ENCODE measurements at places on chromosomes 7 and 10.

- DNase-seq: no peak
These were observed 36.8 kb downstream of the AFAP1L2 start for GRCh38 chr10:114367351-114368056.

DNA sequence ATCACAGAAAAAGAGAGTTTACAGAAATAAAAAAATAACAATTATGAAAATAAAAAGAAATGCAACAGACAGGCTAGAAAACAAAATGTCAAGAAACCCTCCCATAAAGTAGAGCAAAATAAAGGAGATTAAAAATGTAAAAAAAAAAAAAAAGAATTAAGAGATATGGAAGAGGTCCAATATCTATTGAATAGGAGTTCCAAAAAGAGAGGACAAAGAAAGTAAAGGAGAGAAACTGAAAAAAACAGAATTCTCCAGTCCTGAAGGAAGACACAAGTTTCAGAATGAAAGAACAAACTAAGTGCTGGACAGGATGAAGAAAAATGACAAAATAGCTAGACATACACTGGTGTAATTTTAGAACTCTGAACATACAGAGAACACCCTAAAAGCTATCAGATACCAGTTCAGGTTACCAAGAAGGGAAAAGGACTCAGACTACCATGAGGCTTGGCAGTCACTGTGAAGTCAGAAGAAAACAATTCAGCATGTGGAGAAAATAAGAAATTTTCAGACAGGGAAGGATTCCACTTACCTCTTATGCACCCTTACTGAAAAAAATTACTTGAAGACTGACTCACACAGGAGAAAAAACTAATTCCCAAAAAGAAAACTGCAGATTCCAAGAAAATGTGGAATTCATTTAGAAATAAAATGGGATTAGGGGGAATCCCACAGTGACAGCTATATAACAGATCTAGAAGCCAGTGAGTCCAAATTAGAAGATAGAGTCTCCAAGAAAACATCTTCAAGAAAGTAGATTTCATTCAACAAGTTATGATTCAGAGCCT is 40.4 kb upstream of the ABLIM1 start:
- DNase-seq: no peak

DNA sequence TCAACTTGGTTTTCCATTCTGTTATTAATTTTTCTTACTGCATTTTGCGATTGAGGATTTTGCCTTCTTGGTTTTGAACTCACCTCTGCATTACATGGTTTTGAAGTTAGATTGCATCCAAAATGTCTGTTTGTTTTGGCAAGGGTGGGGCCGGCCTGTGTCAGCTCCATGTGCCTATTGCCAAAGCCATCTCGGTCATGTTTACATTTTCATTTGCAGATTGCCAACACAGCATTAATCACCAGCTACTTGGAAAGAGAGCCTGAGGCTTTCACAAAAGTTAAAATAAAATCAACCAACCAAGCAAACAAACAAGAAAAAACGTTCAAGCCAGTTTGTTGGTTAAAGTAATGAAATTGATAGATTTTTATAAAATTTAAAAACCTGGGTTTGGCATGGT is 695.8 kb downstream of the TYW1 start:
- no peak for DNase-seq

DNA sequence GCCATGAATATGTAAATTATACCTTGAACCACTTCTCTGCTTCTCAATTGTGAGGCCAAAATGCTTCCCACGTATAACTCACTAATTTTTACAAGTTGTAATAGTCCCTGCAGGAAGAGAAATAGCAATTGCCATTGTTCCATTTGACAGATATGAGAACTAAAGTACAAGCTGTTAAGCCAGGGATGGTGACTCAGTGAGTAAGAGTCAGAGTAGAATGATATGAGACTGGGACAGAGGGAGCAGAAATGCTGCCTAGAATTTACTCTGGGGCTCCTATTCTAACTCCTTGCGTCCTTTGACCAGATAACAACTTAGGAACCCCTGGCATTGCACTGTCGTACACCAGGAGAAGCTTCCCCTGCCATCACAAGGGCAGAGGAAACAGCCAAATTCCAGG is 45.1 kb upstream of the SEPTIN7 start:
- DNase-seq: no peak

DNA sequence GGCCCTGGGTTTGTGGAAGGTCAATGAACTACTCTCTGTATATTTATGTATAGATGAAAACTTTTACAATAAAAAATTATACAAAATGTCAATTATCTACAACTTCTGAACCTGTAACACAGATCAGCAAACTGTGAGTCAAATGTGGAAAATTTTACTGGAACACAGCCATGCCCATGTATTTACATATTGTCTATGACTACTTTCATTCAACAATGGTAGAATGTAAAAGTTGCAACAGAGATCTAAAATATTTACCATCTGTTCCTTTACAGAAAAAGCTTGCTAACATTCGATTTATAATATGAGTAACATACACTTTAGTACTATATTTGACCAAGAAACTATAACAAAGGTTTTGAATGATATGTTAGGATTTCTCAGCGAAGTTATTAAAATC is 481.6 kb downstream of the PARD3 start:
- DNase-seq: no peak

- no peak for DNase-seq
These were observed 62.4 kb upstream of the MKRN1 start for GRCh38 chr7:140541513-140542227.

- DNase-seq: no peak
These were observed 1.8 kb downstream of the DDIT4 start for GRCh38 chr10:72275351-72276012.

- no peak for DNase-seq
These were observed 19.2 kb downstream of the CRPPA start for GRCh38 chr7:16402091-16402490.

GRCh38 chr10:60521974-60522405 is 132.3 kb upstream of the ANK3 start:
- DNase-seq: no peak

DNA sequence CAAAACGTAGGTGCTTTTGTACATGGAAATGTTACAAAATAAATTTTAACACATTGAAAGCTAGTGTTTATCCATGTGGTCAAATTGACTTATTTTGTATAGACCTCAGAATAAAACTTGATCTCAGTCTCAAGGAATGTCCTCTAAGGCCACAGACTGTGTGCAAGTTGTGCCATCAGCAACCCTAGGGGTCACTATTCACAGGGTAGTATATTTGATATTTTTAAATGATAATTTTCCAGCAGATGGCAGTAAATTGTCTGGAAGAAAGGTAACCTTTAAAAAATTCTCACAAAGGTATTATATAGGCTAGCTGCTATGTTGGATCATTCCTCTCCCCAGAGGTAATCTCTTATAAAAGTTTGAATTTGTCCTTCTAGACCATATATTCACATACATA is 12.9 kb upstream of the SNX10 start:
- no peak for DNase-seq

DNA sequence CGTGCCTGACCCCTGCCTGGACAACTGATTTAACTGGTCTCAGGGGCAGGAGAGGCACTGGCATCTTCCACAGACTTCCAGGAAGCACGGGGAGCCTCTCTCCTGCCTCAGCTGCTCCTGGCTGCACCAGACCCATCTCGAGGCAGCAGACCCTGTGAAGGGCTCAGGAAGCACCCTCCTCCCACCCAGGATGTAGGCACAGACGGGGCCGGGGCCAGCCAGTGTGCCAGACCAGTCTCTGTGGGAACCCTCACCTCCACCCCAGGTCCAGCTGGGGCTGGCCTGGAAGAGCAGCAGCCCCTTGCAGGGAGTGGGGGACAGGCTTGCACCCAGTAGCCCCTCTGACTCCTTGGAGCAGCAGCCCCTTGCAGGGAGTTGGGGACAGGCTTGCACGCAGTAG is 56.3 kb downstream of the RASGEF1A start:
- no peak for DNase-seq

DNA sequence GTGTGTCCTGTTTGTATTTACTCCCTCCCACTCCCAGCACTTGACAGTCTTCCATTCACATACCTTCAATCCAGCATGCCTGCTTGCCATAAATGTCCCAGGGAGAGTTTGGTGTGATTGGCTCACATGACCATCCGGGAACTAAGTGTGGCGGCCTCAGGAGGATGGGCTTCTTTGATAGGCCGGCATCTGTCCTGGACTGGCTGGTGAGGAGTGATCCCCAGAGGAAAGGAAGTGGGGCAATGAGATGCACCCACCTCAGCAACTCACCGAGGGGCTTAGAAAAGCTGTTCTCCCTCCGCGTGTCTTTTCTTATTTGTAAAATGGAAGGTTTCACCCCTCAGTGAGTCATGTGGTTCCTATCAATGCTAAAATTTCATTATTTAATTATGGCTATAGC is 14.9 kb upstream of the EBF3 start:
- no peak for DNase-seq

DNA sequence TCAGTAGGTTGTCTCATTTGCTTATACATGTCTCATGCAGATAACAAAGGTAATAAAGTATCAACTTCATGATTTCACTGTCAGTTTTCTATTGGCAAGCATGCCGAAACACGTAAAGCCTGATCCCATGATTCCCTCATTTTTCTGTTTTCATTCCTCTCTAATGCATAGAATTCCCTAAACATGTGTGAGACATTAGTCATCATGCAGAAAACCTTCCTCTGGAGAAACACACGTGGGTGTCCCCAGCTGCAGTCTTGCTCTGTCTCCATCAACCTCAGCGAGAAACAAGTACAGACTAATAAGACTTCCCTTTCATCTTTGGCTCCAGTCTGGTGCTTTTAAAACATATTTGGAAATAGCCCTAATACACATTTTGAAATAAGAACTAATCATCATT is 432.7 kb upstream of the VSTM2A start:
- DNase-seq: no peak

- no peak for DNase-seq
These were observed 40.3 kb upstream of the EFCAB10 start for GRCh38 chr7:105621617-105622016.

DNA sequence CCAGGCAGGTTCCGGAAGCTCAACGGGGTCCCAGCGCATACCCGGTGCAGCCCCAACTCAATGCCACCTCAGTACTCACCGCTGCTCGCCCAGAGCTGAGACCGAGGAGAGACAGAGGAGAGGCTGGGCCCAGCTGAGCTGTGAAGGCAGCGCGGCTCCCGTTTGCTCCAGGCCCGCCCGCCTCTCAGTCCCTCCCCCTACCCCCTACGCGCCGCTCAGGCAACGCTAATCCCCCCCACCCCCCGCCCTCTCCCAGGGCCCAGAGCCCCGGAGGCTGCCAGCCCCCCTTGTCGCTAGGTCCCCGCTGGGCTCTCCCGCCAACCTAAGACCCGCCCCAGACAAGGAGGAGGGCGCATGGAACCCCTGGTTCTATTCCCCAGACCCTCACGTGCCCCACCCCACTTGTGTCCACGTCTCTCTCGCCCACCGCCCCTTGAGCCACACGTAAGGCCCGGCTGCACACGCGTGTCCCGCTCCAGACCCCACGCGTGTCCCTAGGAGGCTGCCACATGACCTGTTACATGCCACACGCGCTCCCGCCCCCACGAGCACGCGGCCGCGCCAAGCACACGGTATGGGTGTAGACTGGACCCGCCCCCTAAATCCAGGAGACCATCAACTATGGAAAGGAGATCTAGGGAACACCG is at the start of gene PSD:
Gene PSD (minus strand): TSS at position 164 of the 647 bp plus-strand sequence. CDS start 1,747 bp downstream, outside the sequence.
- no peak for DNase-seq

DNA sequence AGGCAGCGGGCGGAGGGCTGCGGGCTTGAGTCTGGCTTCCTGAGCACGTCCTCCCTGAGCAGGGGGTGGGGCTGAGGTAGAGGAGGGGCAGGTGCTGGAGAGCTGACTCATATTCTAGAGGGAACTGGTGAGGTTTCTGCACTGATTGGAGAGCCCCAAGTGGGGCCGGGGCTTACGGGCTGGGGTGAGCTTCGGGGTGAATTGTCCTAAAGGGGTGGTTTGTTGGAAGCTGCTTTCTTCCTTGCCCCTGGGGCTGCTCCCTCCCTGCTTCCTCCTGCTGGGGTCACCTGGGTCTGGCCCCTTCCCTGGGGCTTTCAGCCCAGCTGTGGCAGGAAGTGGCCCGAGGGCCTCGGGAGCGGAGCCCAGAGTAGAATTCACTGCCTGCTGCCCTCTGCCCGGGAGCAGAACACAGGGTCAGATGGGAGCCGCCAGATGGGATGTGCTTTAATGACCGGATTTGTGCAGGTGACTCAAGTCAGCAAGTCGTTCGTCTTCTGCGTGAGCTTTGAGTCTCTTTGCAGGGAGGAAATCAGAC is 48.6 kb downstream of the FAM20C start:
- no peak for DNase-seq

- no peak for DNase-seq
These were observed 543 bp downstream of the HMX3 start for GRCh38 chr10:123136221-123136805.

- DNase-seq: no peak
These were observed 13.8 kb downstream of the FGL2 start for GRCh38 chr7:77185866-77186265.

DNA sequence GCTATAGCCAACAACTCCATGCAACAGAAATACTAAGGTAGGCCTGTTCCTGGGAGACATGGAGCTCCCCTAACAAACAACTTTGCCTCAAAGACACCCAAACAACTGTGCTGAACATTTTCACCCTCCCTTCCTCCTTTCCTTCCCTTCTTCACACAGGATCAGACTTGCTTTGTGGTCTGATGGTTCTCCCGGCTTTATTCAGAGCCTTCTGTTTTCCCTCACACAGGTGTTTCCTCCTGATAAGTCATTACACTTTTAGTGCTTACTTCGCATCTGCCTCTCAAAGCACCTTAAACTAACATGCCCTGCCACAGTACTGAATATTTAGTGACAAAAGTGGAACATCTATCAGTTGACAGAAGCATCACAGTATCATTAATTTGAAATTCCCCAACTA is 56.3 kb upstream of the YAE1 start:
- DNase-seq: no peak

DNA sequence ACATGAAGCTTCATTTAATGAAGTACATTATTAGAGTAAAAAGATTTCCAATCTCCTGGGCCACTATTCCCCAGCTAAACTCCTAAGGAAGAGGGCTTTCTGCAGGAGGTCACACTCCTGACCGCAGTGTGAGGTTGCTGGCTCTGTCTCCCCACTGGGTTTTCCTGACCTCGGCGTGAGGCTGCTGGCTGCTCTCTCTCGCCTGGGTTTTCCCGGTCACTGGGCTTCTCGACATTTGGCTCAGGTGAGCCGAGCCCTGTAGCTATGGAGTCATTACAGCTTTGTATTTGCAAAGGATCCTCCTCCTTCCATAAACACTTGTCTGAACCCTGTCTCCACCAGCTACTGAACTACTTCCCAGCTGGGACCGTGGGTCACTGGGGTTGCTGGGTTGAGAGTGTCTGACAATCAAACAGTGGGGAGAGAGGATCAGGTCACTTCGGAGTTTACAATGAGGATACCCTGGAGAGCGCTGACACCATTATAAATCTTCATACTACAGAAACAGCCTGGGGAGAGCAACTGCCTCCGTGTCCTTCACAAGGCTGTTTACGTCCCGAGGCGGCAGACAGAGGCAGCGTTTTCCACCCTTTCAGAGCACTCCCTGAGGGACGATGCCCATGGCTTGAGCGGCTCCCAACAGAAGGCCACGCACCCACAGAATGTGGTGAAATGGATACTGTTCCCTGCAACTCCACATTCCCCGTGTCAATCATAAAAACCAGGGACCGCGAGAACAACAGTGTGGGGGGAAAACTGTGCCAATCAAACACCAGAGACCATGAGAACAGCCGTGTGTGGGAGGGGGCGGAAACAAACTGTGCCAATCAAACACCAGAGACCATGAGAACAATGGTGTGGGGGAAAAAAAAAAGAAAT is 226.2 kb downstream of the ZMYND11 start:
- DNase-seq: no peak

Data from GOT3 (cell line).